ENCODE measurements at places on chromosomes 5 and 9.

GRCh38 chr9:8555762-8556500 lies 756.4 kb upstream of the DMAC1 start:
- no peak for DNase-seq

- no peak for DNase-seq
Measured at GRCh38 chr9:136656795-136657611, 5.7 kb upstream of the EGFL7 start.

DNA sequence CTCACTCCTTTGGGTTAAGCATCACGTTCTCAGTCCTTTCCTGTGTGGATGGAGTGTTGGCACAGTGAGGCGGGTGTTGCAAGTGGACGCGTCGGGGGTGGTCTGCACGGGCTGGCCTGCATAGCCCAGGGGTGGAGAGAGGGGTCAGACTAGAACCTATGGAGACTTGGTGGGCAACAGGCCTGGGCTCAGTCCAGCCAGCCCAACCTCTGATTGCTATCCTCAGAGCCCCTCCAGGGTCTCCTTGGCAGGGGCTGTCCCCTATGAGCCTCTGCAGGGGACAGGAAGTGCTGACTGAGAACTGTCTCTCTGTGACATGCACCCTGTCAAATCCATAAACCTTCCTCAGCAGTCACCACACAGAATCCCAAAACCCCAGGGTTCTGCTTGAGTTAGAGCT lies 2.3 kb downstream of the DCANP1 start:
- no peak for DNase-seq

DNA sequence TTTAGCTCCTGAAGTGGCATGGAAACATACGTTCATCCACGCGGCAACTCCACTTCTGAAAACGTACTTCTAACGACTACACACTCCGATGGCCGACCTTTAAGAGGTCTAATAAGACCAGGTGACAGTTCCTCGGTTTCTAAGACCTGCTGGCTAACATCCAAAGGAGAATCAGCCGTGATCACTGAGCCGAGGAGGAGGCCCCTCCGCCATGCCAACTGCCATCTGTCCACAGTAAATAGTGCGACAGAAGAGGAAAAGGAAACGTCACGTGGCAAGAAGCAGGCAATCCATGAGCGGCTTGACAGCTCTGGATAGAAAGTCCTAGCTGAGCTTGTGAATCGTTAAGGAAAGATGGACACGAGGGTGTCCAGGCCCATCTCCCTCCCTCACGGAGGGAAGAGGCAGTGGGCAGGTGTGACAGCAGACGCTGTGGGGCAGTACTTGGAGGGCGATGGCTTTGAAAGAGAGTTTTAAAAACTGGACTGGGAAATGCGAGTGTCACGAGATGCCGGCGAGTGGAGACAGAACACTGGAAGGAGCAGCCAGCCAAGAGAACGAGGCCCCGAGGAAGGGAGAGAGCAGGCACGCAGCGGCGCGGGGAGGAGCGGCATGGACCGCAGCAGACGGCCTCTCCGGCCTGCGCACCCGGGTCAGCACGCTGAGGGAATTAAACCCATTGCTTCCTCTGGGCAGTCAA lies 66.7 kb upstream of the TBC1D9B start:
- DNase-seq = no peak

DNA sequence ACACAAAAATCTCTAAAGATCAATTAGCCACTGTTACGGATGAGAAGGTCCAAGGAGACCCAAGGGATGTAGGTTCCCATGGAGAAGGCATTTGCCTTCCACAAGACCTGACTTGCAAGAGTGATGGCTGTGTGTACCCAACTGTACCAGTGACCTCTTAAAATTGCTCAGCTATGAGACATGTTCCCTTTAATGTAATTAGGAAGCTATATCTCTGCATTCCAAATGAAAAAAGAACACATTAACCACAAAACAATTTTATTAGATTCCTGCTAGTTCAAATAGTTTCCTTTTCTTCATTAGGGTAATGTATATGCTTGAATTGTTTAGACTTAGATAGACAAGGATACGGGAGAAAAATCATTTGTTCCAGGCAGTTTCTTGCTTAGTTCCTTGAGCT lies 3.3 kb downstream of the OR2Y1 start:
- DNase-seq = no peak

DNA sequence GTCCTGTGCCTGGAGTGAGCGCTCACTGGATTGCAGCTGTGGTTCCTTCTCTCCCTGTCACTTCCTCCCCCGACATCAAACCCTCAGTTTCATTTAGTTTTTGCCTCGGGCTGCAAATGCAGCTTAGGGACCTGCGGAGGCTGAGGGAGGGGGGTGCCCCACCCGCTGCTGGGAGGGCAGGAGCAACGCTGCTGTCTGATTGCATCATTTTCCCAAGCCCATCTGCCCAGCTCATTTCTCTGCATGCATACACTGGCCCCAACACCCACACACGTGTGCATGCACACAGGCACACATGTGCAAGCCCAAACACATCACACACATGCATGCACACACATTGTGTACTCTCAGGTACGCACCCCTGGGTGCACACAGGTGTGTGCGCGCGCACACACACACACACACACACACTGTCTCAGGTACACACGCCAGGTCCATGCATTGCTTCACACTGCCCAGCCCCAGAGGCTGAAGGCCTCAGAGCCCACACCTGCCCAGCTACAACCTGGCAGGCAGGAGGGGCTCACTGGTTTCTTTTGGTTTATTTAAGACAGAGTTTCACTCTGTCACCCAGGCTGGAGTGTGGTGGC lies 3.4 kb downstream of the ASS1 start:
- DNase-seq = no peak

All from LNCaP clone FGC (cell line).